ENCODE measurements at places on chromosomes 6 and 20. TPM values are rescaled to one million over a fixed set of nuclear protein-coding genes. Genes with fewer than 3 reads are reported as not detected.

GSTA1 gene
- not detected for total RNA-seq

PDYN gene
- not detected for total RNA-seq

CLVS2 gene
- not detected for total RNA-seq

ADGRB3 gene
- not detected for total RNA-seq

WFDC5 gene
- total RNA-seq = not detected

POM121L2 gene
- not detected for total RNA-seq

RSPO3 gene
- total RNA-seq = not detected

COL19A1 gene
- 0.33 TPM for total RNA-seq

FILIP1 gene
- 0.06 TPM for total RNA-seq

CTAGE9 gene
- not detected for total RNA-seq

CPXM1 gene
- total RNA-seq = 0.38 TPM

PRR18 gene
- total RNA-seq = not detected

NOP56 gene
- total RNA-seq = 317 TPM

All from CD8-positive, alpha-beta T cell (primary cell).